ENCODE measurements at places on chromosomes 6 and 20. TPM values are rescaled to one million over a fixed set of nuclear protein-coding genes. Genes with fewer than 3 reads are reported as not detected.

GRCh38 chr6:72861935-72862432 lies 240.1 kb downstream of the KCNQ5 start:
- no peak overlapping the region for H3K27ac ChIP-seq
- H3K27me3 ChIP-seq = no peaks in the 10 kb centered on the region
- no peaks in the 10 kb centered on the region for H3K36me3 ChIP-seq
- DNase-seq = no peak

CD93 gene
- 19.9 TPM for total RNA-seq

SIRPD gene
- not detected for total RNA-seq

CRYBG1 gene
- 105 TPM for total RNA-seq

- no peaks in the 10 kb centered on the region for H3K36me3 ChIP-seq
- no peak overlapping the region for H3K27ac ChIP-seq
- DNase-seq = no peak
- H3K4me1 ChIP-seq = peaks cover 4% of the 10 kb centered on the region
- no peaks in the 10 kb centered on the region for H3K27me3 ChIP-seq
These were observed 14.3 kb upstream of the EPM2A start for GRCh38 chr6:145749632-145750031.

GRCh38 chr6:64520050-64520449 lies 884.4 kb downstream of the PHF3 start:
- H3K27ac ChIP-seq = no peak overlapping the region
- H3K36me3 ChIP-seq = no peaks in the 10 kb centered on the region
- H3K4me1 ChIP-seq = no peaks in the 10 kb centered on the region
- no peak for DNase-seq

DNA sequence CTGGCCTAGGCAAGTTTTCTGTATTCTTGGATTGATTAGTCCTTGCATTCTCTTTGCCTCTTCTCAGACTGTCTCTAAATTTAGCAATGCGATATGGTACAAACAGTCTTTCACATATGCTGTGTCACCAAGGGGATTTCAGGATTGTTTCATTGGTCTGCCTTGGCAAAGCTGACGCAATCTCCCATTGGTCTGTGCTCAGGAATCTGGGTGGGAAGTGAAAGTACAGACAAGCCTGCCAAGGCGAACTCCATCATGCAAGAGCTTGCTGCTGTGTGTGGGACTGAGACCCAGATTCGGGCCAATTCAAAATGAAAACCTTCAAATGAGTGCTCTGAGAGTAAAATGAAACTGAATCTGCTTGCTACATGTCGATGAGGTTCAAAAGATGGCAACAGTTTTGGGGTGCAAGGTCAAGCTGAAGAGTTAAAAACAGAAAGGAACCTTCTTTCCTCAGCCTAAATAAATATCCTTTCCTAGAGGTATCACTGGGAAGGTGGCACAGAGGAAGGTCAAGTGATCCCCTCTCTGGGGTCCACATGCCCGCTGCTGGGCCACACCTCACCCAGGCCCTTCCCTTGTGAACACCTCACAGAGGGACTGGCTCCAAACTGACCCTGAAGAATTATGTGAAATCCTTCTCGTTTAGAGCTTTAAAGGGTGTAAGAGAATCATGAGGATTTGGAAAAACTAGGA lies 198.8 kb upstream of the PREP start:
- no peaks in the 10 kb centered on the region for H3K36me3 ChIP-seq
- peak overlapping the region; percentile 83 for H3K27ac ChIP-seq
- H3K27me3 ChIP-seq = no peaks in the 10 kb centered on the region
- H3K4me1 ChIP-seq = peaks cover 46% of the 10 kb centered on the region
- no peak overlapping the region for H3K4me3 ChIP-seq
- peak; percentile 88 for DNase-seq

ZNF451 gene
- total RNA-seq = 39.1 TPM

- H3K27ac ChIP-seq = no peak overlapping the region
- no peak overlapping the region for H3K4me3 ChIP-seq
- H3K36me3 ChIP-seq = no peaks in the 10 kb centered on the region
- H3K4me1 ChIP-seq = peaks cover 16% of the 10 kb centered on the region
- DNase-seq = no peak
- H3K27me3 ChIP-seq = no peaks in the 10 kb centered on the region
These were observed 1.6 kb upstream of the ZFP64 start for GRCh38 chr20:52193133-52193532.

DNA sequence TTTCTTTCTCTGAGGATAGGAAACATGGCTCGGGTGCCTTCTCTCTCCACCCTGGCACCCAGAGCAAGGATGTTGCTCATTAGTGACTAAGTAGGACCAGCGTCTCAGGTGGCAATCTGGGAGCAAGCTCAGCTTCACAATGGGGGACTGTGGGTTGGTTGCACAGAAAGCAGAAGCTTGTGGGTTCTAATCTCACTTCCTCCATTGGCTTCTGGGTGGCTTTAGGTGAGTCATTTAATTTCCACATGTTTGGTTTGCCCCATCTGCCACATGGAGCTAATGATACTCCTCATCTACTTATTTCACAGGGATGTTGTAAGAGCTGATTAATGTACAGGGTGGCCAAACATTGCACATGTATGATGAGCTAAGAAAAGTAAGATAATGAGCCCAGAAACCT lies 54.8 kb upstream of the AKIRIN2 start:
- H3K36me3 ChIP-seq = no peaks in the 10 kb centered on the region
- H3K27me3 ChIP-seq = no peaks in the 10 kb centered on the region
- DNase-seq = no peak
- H3K4me1 ChIP-seq = peaks cover 12% of the 10 kb centered on the region
- H3K27ac ChIP-seq = no peak overlapping the region

PNLDC1 gene
- total RNA-seq = 4.4 TPM

DNA sequence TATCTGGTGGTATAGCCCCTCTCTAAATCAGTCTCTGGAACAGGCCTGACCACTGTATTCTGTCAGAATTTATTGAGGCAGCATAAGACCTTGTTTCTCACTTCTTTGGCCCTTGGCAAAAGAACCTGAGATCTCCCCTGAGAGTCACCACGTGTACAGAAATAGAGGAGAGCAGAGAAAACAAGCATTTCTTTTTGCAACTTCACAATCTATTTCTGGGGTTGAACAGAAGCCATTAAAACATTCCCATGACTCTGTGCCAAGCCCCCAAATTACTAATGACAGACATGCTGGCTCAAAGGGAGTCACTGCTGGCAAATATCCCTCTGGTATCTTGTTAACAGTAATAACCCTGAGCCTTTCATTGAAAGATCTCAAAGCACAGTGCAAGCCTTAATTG lies 395.3 kb downstream of the MAFB start:
- DNase-seq = no peak

DNA sequence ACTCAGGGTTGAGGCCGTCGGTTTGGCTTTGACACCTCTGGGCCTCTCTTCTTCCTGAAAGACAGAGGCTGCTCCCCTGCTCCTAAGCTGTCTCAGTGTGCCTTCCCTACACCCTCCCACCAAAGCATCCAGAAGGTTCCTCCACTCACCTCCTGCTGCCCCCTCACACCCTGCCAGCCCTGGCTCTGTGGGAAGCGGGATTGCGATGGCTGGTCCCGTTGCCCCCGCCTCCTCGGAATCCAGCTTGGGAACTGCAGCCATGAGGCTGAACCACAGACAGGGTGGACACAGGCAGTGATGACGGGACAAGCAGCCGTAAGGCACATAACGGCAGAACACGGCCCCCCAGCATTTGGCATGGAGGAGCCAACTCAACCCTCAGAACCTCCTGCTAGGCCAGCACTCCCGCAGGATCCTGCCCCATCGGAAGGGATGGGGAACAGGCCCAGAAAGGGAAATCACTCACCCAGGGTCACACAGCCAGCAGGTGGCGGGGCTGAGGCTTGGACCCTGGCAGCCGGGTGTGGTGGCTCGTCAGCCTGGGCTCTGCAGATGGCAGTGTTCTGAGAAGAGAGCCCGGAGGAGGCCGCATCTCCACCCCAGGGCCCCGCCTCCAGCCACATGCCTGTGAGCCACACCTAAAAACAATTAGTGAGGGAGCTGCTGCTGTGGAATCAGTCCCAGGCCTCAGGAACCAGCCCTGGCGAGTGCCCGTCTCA lies 139.6 kb downstream of the PHACTR3 start:
- H3K4me3 ChIP-seq = no peak overlapping the region
- no peak for DNase-seq
- no peaks in the 10 kb centered on the region for H3K4me1 ChIP-seq
- no peaks in the 10 kb centered on the region for H3K36me3 ChIP-seq

UBD gene
- not detected for total RNA-seq

LAMA2 gene
- 26.0 TPM for total RNA-seq

DNA sequence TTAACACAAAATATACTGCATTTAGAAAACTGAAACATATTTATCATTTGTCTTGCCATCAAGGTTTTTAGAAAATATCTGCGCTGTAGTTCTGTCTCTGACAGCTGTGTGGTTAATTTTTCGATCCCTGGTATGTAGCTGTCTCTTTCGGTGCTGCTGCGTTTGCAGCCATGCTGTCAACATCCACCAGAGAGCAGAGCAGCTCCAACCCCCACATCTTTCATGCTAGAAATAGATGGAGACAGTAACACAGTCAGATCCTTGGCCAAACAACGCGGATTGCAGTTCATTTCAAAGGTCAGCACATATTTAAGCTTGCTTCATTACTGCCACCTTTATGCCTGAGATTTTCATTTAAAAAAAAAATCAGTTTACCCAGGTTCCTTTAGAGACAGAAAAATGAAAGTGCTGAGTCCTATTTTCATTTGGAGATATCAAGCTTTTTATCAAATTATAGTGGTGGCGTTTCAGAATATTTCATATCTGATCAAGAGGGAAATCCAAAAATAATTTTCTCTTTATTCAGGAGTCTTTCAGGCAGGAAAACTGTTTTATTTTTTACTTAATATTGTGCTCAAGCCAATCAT lies 157.7 kb upstream of the MMS22L start:
- H3K27ac ChIP-seq = no peak overlapping the region
- H3K4me1 ChIP-seq = no peaks in the 10 kb centered on the region
- H3K4me3 ChIP-seq = no peak overlapping the region
- no peaks in the 10 kb centered on the region for H3K27me3 ChIP-seq

- H3K36me3 ChIP-seq = no peaks in the 10 kb centered on the region
- H3K4me3 ChIP-seq = no peak overlapping the region
- no peak for DNase-seq
- no peak overlapping the region for H3K27ac ChIP-seq
- H3K4me1 ChIP-seq = no peaks in the 10 kb centered on the region
- H3K27me3 ChIP-seq = peaks cover 2% of the 10 kb centered on the region
These were observed 279.4 kb upstream of the SPTLC3 start for GRCh38 chr20:12729326-12729725.

DCBLD1 gene
- 4.4 TPM for total RNA-seq

C20orf202 gene
- 0.89 TPM for total RNA-seq

BPIFB1 gene
- not detected for total RNA-seq

DNA sequence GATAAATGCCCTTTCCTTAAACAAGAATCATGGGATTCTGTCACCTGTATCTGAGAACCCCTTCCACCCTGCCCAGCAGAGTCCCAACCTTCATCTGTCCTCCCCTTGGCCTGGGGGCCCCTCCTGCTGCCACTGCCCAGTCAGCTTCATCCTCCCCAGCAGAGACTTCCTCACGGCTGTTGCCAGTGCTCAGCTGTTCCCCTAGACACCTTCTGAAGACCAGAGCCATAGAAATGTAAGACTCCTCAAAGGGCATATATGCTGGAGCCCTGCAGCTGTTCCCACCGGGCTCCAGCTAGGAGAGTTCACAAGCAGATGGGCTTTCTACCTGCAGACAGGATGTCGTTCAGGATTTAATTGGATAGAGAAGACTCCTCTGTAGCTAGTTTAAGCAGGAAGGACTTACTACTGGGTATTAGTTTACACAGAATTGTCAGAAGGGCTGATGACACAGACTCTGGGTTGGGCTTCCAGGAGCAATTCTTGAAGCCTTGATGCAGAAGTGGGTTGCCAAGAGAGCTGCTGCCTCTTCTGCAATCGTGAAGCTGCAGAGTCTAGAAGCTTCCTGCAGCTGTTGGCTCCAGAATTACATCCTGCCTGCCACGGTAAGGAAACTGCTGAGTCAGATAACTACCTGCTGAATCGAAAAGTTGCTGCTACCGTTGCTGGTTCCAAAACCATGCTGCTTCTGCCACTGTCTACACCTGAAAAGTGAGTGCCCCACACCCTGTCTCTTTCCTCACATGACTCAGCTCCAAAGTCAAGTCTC lies 57.1 kb upstream of the MLN start:
- H3K27ac ChIP-seq = no peak overlapping the region
- H3K4me3 ChIP-seq = no peak overlapping the region
- no peak for DNase-seq
- peaks cover 28% of the 10 kb centered on the region for H3K4me1 ChIP-seq

SLC22A16 gene
- total RNA-seq = not detected

- no peak overlapping the region for H3K27ac ChIP-seq
- no peaks in the 10 kb centered on the region for H3K27me3 ChIP-seq
- DNase-seq = no peak
- no peaks in the 10 kb centered on the region for H3K36me3 ChIP-seq
These were observed 68.4 kb downstream of the VEGFA start for GRCh38 chr6:43838276-43839036.

SIM1 gene
- 0.51 TPM for total RNA-seq

DNA sequence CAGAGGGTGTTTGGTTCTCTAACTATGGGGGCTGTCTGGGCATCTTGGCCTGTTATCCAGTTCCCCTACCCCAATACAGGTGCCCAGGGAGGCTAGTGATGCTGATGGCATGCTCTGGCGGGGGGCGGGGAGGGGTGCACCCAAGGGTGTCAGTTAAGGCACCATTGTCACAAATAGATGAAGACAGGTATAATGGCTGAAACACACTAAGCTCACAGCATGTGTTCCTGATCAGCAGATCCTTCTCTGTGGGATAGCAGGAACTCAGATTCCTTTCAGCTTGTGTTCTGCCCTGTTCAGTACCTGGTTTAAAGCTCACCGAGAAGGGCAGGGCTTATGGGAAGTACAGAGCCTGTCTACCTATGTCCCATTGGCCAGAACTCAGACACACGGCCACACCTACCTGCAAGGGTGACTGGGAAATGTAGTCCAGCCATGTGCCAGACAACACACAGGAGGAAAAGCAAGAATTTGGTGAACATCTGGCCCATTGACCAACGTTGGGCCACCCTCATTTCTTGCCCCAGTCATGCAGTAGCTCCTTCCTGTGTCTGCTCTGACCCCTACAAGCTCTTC lies 3.4 kb upstream of the RSPO4 start:
- no peaks in the 10 kb centered on the region for H3K36me3 ChIP-seq
- peaks cover 34% of the 10 kb centered on the region for H3K27me3 ChIP-seq
- H3K4me1 ChIP-seq = peaks cover 8% of the 10 kb centered on the region
- H3K4me3 ChIP-seq = no peak overlapping the region
- no peak for DNase-seq

DNA sequence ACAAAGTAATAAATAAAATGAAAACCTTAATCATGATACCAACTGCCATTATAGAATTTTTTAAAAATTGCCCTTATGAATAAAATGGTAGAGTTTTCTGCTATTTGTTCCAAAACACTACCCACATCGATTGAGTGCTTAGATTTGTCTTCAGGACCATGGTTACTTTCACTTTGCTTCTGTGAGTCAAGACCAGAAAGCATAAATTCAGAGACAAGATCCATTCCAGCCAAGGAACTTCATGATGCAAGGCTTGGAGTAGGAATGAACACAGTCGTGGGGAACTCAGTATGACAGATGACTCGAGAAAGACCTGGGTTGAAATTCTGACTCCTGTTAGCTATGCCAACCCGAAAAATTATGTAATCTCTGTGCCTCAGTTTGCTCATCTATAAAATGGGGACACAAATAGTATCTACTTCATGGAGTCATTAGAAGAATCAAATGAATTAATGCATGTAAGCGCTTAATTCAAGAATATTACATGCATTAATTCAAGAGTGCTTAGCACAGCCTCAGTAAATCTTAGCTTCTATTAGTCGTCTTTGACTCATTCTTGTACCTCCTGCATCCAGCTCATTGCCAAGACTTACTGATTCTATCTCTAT lies 72.5 kb upstream of the MYLIP start:
- H3K4me3 ChIP-seq = no peak overlapping the region
- H3K4me1 ChIP-seq = no peaks in the 10 kb centered on the region
- H3K27ac ChIP-seq = no peak overlapping the region
- DNase-seq = no peak
- H3K36me3 ChIP-seq = no peaks in the 10 kb centered on the region
- H3K27me3 ChIP-seq = no peaks in the 10 kb centered on the region

All from suprapubic skin (tissue), 4 donors.